ENCODE measurements at places on chromosomes 5 and 9. TPM values are rescaled to one million over a fixed set of nuclear protein-coding genes. Genes with fewer than 3 reads are reported as not detected.

ENTPD8 gene
- total RNA-seq, result not detected

AJM1 gene
- total RNA-seq, result 0.73 TPM

GLDC gene
- 0.21 TPM for total RNA-seq

FREM1 gene
- total RNA-seq, result under 0.01 TPM

MEIKIN gene
- total RNA-seq, result 1.0 TPM

STPG3 gene
- total RNA-seq, result not detected

SPATA31A5 gene
- total RNA-seq, result not detected

TAS2R1 gene
- total RNA-seq, result not detected

FAM78A gene
- 32.3 TPM for total RNA-seq

Measured in mononuclear cell (primary cell).